ENCODE measurements at places on chromosomes 2 and 18. TPM values are rescaled to one million over a fixed set of nuclear protein-coding genes. Genes with fewer than 3 reads are reported as not detected.

VWA3B gene
- not detected for total RNA-seq

- no peak for DNase-seq
- no peaks in the 10 kb centered on the region for H3K36me3 ChIP-seq
- H3K27ac ChIP-seq, result no peak overlapping the region
- no peaks in the 10 kb centered on the region for H3K4me1 ChIP-seq
- no peaks in the 10 kb centered on the region for H3K27me3 ChIP-seq
- no peak overlapping the region for H3K4me3 ChIP-seq
Measured at GRCh38 chr18:59985289-59985688, 85.5 kb downstream of the PMAIP1 start.

GRCh38 chr2:147425437-147426029 lies 419.3 kb upstream of the ACVR2A start:
- H3K4me3 ChIP-seq, result no peak overlapping the region
- no peaks in the 10 kb centered on the region for H3K27me3 ChIP-seq
- DNase-seq, result no peak
- no peak overlapping the region for H3K27ac ChIP-seq
- no peaks in the 10 kb centered on the region for H3K36me3 ChIP-seq

- H3K4me3 ChIP-seq, result no peak overlapping the region
- H3K36me3 ChIP-seq, result no peaks in the 10 kb centered on the region
- DNase-seq, result no peak
- H3K27ac ChIP-seq, result no peak overlapping the region
Measured at GRCh38 chr18:23616258-23616657, 30.0 kb upstream of the NPC1 start.

- no peaks in the 10 kb centered on the region for H3K36me3 ChIP-seq
- DNase-seq, result peak; percentile 25
- no peak overlapping the region for H3K4me3 ChIP-seq
- H3K27me3 ChIP-seq, result no peaks in the 10 kb centered on the region
- H3K4me1 ChIP-seq, result no peaks in the 10 kb centered on the region
Measured at GRCh38 chr18:68800075-68800474, 2.2 kb downstream of the CCDC102B start.

GRCh38 chr18:28365411-28365831 lies 188.5 kb upstream of the CDH2 start:
- H3K4me3 ChIP-seq, result no peak overlapping the region
- H3K36me3 ChIP-seq, result no peaks in the 10 kb centered on the region
- H3K4me1 ChIP-seq, result no peaks in the 10 kb centered on the region
